Cerebellum (tissue), 4 donors: ENCODE measurements at places on chromosomes 7 and 10. TPM values are rescaled to one million over a fixed set of nuclear protein-coding genes. Genes with fewer than 3 reads are reported as not detected.

The FAM241B gene
- total RNA-seq: 11.3 TPM

The WIPF3 gene
- 2.4 TPM for total RNA-seq

The AKR1C2 gene
- total RNA-seq: 12.5 TPM

DNA sequence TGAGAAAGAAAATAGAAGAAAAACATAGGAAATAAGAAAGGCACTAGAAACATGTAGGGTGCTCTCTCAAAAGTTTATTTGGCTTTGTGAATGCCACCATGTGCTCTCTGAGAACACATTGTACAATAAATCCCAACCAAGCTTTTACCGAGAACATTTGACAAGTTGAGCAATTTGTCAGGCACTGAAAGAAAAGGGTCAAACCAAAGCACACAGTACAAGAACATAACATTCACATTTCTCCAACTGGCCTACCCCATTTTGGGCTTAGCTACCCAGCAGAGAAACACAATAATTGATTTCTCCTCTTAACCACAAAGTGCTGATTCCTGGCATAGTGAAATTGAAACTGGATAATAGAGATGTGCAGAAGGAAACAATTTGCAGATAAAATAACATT, 69.2 kb upstream of the SLC39A12 start:
- DNase-seq: no peak

GRCh38 chr10:122467701-122468100, 6.3 kb downstream of the HTRA1 start:
- DNase-seq: no peak

DNA sequence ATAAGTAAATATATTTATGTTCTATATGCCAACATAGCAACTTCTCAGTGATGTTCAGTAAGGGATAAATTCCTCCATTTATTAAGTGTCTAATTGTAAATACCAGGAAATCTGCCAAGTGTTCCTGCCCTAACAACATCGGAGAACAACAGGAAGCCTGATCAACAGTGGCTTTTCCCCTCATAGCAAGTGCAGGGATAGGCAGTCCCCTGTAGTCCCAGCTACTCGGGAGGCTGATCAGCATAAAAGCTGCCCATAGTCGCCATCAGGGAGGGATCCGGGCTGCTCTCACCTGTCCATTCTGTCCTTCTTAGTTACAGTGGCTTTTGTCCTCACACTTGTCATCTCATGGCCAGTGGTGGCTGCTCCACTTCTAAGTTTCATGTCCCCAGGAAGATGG, 141.3 kb downstream of the IDE start:
- no peak for DNase-seq

GRCh38 chr10:101624526-101625102, 36.5 kb downstream of the DPCD start:
- no peak for DNase-seq

GRCh38 chr10:689452-690371, at the start of gene DIP2C:
Gene DIP2C, minus strand, starts transcription at chr10:689668. Its CDS starts 90 bp downstream, at chr10:689578.
- DNase-seq: peak; percentile 88
